ENCODE measurements at places on chromosomes 5 and 9.

- peak; percentile 4 for DNase-seq
These were observed 7.0 kb upstream of the IL12B start for GRCh38 chr5:159337016-159337955.

GRCh38 chr9:133944746-133945135 is 47.4 kb downstream of the VAV2 start:
- no peak for DNase-seq

DNA sequence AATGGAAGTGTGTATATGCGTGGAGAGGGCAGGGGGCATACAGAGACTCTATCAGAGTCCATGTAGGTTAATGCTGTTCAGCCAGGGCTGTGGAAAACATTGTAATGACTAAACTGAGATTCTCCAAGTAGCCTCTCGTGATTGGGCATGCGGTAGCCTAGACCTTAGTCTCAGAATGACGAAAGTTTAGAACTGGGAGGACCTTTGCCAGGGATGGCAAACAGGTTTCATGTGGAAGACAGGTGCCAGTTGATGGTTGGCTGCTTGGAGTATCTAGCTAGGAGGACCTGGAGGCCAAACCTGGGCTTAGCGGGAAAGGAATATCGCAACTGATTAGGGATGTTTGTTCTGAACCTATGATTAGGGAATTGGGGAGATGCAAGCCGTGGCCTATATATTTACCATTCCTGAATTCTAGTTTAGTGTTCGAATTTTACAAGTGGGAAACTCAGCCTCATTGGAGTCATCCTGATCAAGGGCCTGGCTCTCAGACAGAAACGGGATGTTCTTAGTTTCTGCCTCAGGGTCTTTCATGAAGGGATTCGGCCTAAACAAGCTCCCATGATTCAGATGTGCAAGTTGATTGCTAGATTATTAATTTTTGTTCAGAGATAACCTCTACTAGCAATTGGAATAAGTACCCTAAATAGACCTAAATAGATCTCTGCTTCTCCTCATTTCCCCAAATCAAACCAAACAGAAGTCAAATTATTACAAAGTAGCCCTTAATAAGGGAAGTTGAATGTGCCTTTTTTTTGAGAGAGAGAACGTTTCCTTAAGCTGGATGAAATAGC is 26.8 kb upstream of the TJP2 start:
- no peak for DNase-seq

DNA sequence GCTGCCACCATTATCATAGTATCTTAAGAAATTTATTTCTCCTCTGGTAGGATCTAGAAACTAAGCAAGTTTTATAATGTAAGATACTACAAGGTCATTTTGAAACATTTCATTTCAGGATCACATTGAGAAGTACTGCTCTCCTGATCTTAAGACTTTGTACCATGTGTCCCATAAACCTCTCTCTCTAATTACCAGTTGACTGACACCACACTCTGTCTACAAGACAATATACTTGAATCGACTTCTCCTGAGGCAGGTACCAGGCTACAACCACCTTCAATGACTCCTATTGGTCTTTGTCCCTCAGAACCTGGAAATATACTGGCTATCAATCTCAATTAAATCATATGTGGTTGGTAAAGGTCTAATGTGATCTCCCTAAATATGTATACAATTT is 597.0 kb downstream of the PTPRD start:
- DNase-seq = no peak

DNA sequence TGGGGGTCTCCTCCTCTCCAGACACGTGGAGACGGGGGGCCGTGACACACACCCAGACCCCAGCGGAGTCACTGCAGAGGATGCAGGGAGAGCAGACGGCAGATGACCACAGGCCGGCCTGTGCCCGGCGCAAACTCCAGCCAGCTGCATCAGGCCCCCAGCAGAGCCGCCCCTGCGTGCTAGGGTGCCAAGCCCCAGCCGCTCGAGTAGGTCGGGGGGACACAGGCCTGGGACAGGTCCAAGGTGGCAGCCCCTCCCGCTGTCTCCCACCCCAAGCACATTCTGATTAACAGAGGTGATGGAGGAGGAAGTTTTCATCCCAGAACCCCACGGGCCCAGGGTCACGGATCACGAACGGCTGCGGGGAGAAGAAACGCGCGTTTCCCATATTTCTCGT is 14.4 kb downstream of the NACC2 start:
- DNase-seq = no peak

- no peak for DNase-seq
These were observed 74.8 kb downstream of the PCSK5 start for GRCh38 chr9:75965231-75965630.

GRCh38 chr9:134532084-134532483 is 109.5 kb upstream of the COL5A1 start:
- no peak for DNase-seq

DNA sequence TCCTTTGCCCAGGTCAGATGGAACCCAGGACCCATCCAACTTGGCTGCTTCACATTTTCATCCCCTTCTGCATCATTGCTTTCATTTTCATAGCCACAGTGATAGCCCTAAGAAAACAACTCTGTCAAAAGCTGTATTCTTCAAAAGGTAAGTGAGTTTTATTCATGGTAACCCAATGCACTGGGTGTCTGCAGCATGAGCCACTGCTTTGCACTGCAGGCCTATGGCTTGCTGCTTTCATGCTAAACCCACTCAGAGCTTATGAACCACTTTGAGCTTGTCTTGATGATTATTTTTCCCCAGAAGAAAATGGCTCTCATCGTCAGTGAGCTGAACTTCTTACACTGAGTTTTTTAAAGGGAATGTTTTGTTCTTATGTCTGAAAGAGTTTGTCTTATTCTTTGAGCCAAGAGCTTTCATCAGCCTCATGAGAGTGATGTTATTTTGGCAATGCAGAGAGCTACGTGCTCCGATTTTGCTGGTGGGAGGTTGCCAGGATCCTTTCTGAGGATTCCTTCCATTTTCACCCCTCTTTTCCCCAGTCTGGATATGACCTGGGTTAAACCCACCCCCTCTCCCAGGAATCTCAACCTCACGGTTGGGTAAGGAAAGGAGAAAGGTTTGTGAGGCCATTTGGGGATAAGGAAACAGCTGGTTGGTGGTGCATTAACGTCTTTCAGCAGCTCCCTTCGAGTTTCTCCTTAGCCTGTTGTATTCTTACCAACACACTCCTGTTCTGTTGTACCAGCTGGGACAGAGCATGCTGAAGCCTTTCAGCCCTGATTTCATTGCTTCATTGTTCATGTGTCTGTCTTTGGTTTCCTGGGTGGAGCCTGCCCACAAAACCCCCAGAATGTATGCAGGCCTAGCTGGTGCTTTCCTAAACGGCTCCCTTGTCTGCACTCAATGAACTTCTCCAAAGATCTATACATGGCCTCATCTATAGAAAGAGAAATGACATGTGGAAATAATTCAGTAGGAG is 47.6 kb downstream of the PDCD1LG2 start:
- no peak for DNase-seq

DNA sequence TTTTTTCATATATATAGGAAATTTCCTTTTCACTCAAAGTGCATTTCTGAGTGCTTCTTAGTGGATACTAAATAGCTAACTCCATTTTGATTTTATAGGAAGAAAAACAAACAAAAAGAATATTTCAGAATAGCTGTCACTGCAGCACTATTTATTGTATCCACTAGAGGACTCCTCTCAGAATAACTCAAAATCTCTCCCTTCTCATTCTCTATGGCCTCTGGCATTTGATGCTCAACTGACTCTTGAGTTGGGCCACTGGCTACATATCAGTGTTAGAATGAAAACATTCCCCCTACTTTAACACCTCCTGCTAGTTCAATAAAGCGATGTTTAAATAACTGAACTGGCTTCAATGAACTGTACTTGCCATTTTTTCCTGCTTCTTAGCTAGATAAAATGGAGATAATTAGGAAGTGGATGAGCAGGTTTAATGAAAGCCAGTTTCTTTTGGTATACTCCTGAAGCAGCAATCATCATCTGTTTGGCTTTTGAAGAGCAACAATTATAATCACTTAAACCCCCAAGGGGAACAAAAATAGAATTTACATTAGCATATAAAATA is 16.6 kb upstream of the ELAVL2 start:
- no peak for DNase-seq

- no peak for DNase-seq
These were observed 45.8 kb downstream of the PDE6A start for GRCh38 chr5:149898811-149899210.

GRCh38 chr5:68405784-68406743 is 190.5 kb downstream of the PIK3R1 start:
- DNase-seq = no peak

DNA sequence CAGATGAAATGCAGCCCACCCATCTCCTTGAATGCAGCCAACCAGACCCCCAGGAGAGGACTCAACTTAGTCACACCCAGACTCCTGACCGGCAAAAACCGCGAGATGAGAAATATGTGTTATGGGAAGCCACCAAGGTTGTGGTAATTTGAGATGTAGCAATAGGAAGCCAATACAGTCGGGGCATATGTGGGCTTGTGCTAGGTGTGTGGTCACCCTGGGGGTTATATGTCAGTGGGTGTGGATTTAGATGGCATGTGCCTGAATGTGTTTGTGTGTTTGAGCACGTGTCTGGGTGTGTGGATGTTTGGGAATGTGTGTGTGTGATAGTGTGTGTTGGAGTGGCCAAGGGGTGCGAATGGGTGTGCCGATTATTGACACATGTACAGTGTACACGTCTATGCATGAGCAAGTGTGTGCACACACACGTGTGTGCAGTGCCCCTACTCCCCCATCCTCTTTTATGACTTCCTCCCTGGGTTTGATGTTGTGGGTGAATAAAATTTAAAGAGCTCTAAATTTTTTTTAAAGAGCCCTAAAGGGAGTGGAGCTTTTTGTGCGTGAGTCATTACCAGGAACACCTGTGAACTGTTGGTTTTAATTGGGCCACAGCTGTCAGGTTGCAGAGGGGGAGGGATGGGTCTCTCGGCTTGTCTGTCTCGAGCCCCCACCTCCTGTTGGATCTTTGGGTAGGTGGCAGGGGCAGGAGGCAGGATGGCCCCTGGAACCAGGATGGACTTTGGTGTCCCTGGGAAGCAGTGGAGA is 86.8 kb downstream of the LHX2 start:
- DNase-seq = no peak

DNA sequence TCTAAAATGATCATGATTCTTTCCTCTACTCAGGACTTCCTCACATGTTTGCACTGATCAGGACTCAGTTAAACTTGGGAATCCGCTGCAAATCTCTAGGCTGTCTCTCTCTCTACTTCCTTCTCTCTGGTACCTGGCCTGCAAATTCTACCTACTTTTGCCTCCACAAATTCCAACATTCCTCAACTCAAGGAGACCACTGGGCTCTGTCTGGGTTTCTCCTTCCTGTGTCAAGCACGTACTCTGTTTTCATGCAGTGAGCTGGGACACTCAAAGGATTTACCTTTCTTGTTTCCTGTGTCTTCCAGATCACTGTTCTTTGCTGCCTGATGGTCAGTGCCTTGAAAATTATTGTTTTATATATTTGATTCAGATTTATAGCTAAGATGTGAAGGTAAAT is 45.9 kb upstream of the ANKRD31 start:
- no peak for DNase-seq

DNA sequence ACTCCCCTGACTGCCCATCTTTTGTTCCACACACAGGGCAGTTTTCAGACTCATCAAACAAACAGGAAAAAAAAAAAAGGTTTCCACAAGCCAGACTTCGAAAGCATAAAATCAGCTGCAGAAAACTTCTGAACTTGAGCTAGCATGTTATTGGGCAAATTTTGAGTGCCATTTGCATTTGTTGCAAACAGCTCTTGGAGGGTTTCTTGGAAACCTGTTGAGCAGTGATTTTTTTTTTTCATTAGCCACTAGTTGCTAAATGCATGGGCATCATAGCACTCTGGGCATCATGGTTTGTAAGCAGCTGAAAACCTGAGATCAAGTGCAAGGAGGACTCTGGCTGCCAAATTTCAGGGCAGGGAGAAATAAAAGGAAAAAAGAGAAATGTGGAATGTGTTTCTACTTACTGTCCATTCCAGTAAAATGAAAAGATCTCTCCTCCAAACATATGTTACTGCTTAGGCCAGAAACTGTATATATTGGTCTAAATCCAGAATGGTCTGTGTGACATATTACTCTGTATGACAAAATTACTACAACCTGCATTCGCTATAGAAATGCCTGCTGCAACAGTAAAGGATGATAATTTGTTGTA is 85.2 kb upstream of the SMIM23 start:
- DNase-seq = no peak

GRCh38 chr9:113205432-113205831 is 15.6 kb downstream of the FKBP15 start:
- no peak for DNase-seq

GRCh38 chr9:133876144-133876543 is 116.0 kb downstream of the VAV2 start:
- no peak for DNase-seq

GRCh38 chr9:19935422-19935821 is 146.6 kb upstream of the SLC24A2 start:
- no peak for DNase-seq

DNA sequence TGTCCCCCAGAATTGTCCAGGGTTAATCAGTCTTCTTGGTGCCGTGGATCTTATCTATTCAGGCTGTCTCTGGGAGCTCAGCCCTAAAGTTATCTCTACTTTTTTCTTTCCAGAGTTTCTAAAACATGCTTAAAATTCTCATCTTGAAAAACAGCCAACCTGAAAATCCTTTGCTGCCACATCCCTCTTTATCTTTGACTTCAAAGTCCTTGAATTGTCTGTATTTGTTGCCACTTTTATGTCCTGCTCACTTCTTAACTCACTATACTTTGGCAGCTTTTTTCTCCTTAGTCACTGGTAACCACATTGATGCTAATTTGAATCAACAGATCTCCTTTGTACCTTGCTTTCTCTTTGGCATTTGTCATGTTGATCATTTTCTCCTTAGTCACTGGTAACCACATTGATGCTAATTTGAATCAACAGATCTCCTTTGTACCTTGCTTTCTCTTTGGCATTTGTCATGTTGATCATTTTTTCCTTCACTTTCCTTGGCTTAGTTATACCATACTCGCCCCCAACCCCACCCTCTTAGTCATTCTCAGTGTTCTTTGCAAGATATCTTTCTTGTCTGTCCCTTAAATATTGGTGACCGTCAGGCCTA is 8.5 kb downstream of the DMXL1 start:
- DNase-seq = no peak

GRCh38 chr9:15182730-15183129 is 124.3 kb downstream of the TTC39B start:
- DNase-seq = no peak

GRCh38 chr9:119884438-119884837 is 515.2 kb upstream of the BRINP1 start:
- DNase-seq = no peak

- DNase-seq = no peak
These were observed 30.5 kb upstream of the HAPLN1 start for GRCh38 chr5:83751201-83751600.

- DNase-seq = no peak
These were observed 203.8 kb downstream of the PBX3 start for GRCh38 chr9:125950880-125951471.

GRCh38 chr5:6766604-6767093 is 53.4 kb downstream of the TENT4A start:
- DNase-seq = peak; percentile 21

GRCh38 chr5:89255845-89256463 is 373.0 kb upstream of the MEF2C start:
- DNase-seq = no peak

- no peak for DNase-seq
These were observed 237.8 kb upstream of the DAPK1 start for GRCh38 chr9:87259543-87260518.

GRCh38 chr5:22964632-22965031 is 111.5 kb upstream of the CDH12 start:
- no peak for DNase-seq
